ENCODE measurements at places on chromosomes 13 and 19.

DNA sequence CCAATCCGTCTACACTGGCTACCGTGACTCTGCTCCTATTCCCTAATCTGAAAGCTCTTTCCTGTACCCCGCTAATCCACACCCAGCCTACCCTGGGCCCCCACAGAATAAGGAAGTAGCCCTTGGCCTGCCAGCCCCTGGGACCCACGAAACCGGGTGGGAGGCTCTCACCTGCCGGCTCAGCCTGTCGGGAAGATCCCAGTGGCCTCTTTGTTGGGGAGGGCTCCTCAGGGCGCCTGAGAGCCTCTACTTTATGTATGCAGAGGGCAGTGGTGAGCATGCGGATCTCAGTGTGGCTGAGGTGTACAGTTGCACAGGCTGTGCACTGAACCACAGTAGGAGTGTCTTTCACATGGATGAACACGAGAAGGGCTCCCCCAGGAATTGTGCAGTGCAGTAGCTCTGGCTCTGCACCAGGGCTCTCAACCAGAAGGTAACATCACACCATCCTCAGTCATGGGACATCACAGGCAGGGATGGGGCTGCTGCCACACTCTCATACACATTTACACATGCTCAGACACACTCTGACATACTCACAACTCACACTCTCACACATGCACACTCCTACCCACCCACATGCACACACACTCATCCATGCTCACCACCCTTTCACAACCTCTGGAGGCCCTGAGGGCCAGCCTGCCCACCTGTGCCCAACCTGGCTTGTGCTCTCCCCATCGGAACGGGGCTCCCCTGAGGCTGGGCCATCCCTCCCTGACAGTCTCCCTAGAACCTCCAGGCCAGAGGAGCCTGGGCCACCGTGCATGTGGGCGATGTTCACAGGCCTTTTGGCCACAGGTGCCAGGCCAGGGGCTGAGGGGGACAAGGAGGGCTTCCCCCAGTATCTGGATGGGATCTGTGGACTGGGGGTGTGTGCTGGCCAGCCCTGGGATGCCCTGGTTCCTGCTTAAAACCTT is 135.0 kb downstream of the URI1 start:
- no peak for DNase-seq

- DNase-seq: no peak
These were observed 13.2 kb downstream of the SLC46A3 start for GRCh38 chr13:28705461-28706083.

DNA sequence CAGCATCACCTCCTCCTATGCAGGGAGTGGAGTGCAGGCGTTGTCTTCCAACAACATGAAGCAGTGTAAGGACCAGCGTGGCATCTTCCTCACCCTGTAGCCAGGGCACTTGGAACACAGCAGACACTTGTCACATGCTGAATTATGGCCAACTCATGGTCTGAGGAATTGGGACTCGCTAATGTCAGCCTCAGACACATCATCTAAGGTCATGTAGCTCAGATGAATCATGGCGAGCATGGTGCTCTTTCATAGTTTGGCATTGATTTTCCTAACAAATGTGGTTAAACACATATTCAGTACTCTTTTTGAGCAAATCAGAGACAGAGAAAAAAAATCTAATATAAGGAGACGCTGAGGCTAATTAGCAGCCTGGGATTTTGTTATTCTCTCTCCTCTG is 99.6 kb upstream of the SGCG start:
- no peak for DNase-seq

GRCh38 chr13:111666164-111666776 is 345.8 kb downstream of the TEX29 start:
- no peak for DNase-seq

- no peak for DNase-seq
These were observed 1629.4 kb downstream of the PCDH9 start for GRCh38 chr13:65600702-65601101.

Measured in vagina (tissue), 2 donors.